ENCODE measurements at places on chromosomes 1 and 21. TPM values are rescaled to one million over a fixed set of nuclear protein-coding genes. Genes with fewer than 3 reads are reported as not detected.

Gene PTGFR
- total RNA-seq: not detected

Gene COL16A1
- not detected for total RNA-seq

Gene LRRC38
- not detected for total RNA-seq

Gene OLIG2
- total RNA-seq: not detected

Gene ASTN1
- not detected for total RNA-seq

Gene CYP4B1
- not detected for total RNA-seq

Gene SIM2
- 0.18 TPM for total RNA-seq

Gene OR6P1
- not detected for total RNA-seq

Gene DDAH1
- total RNA-seq: not detected

Gene ADGRL2
- not detected for total RNA-seq

Gene HP1BP3
- 267 TPM for total RNA-seq

Gene MSH4
- total RNA-seq: 0.60 TPM
